Prostate gland (tissue), 2 donors: ENCODE measurements at places on chromosomes 13 and 19. TPM values are rescaled to one million over a fixed set of nuclear protein-coding genes. Genes with fewer than 3 reads are reported as not detected.

DNA sequence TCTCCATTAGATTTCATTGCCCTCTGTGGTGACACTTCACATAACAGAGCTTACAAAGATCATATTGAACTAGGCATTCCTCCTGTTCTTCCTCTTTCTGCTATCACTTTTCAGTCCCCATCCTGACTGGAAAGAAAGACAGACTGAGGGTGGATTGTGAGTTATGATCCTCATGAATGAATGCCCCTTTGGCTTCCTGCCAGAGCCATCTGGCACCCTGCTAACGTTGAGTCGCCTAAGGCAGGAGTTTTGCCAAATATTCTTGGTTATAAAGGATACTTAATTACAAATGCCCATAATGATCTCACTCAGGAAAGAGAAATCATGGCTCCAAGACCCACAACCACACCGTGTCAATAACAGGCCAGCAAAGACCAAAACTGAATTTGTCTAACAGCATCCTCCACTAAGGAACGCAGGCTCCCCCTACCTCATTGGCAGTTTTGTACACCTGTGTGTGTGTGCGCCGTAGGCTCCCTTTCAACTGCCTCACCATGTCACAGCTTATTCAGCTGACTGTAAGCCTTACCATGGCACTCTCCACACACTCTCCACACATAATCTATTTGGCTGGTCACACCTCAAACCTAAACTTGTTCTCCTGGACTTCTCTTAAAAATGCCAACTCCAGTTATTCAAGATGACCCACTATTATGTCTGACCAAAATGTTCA, 15.5 kb downstream of the ZNF211 start:
- H3K27ac ChIP-seq, result no peak overlapping the region
- no peaks in the 10 kb centered on the region for H3K27me3 ChIP-seq
- DNase-seq, result no peak
- no peaks in the 10 kb centered on the region for H3K4me1 ChIP-seq
- no peaks in the 10 kb centered on the region for H3K36me3 ChIP-seq
- H3K4me3 ChIP-seq, result no peak overlapping the region

DNA sequence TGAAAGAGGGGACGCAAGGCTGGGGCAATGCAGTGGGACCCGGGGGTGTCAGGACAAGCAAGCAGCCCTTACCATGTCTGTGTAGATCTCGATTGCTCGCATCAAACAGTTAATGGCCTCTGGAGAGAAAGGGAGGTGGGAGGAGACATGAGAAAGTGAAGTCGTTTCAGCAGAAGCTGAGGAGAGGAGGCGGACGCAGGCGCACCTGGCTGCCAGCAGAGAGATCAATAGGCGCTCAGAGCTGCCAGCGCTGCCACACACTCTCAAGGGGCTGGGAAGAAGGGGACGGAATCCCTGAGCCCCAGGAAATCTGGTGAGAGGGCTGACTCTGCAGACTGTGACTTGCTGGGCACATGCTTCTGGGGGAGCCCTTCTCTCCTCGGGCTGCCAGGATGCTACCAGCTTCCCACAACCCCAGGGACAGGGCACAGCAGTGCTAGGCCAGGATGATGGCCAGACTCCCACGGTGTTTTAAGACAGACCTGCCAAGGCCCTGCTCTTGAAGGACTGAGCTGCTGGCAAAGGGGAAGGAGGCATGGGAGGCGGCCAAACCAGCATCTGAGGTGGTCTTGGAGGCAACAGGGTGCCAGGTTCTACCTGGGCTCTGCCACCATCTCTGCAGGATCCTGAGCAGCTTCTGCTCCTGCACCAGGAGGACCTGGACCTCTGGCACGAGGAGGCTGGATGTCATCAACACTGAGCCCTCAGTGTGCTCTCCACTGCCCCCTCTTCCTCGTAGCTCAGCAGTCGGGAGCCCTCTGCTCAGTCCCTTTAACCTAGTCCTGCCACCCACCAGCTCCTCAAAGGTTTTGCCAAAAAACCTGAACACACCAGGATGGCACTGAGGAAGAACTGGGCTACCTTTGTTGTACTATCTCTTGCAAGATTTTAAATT, 11.7 kb upstream of the KPTN start:
- peaks cover 4% of the 10 kb centered on the region for H3K36me3 ChIP-seq
- DNase-seq, result no peak
- H3K4me3 ChIP-seq, result no peak overlapping the region
- H3K27me3 ChIP-seq, result no peaks in the 10 kb centered on the region
- no peak overlapping the region for H3K27ac ChIP-seq

GRCh38 chr13:41709511-41709910, 251.4 kb downstream of the VWA8 start:
- H3K4me3 ChIP-seq, result no peak overlapping the region
- no peaks in the 10 kb centered on the region for H3K36me3 ChIP-seq
- no peaks in the 10 kb centered on the region for H3K27me3 ChIP-seq
- H3K27ac ChIP-seq, result no peak overlapping the region

DNA sequence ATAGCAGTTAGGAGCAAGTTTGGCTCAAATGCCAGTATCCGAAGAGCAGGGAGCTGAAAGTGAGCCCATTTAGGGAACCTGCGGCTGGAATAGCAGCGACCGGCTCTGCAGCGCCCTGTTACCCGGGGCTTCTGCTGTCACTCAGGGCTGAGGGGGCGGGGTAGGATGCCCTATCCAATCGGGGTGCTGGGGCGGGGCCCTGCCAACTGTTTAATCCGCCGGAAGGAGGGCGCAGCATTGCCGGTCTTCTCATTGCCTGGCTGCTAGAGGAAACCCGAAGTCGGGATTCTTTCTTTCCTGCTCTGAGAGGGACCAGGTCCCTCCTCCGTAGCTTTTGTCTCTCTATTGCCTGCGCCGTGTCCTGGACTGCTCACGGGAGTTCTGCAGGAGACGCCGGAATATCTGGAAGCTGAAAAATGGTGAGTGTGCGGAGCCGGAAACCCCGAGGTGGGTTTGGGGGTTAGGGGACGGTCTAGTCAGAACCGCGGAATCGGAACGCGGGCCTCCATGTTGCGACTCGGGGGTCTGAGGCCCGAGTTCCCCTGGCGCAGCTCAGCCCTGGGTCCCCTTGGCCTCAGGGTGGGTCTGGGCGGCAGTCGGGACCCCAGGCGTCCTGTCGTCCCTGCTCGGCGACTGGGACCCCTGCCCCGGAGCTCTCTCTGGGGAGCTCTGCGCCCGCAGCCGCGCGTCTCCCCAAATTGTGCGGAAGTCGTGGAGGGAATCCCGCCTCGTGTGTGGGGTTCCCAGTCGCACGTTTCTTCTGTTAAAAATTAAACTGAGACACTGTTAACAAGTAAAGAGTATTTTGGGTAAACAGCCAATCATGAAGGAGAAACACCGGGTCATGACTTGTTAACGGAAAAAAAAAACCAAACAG, 22.8 kb downstream of the ZNF763 start:
- no peaks in the 10 kb centered on the region for H3K27me3 ChIP-seq
- no peaks in the 10 kb centered on the region for H3K4me1 ChIP-seq

- H3K4me1 ChIP-seq, result no peaks in the 10 kb centered on the region
- no peak overlapping the region for H3K4me3 ChIP-seq
- no peak overlapping the region for H3K27ac ChIP-seq
- DNase-seq, result no peak
- H3K27me3 ChIP-seq, result no peaks in the 10 kb centered on the region
- no peaks in the 10 kb centered on the region for H3K36me3 ChIP-seq
These were observed 1.5 kb downstream of the SLC25A23 start for GRCh38 chr19:6457958-6458694.

GRCh38 chr13:37293295-37293694, 187.8 kb upstream of the CSNK1A1L start:
- no peak for DNase-seq
- H3K27me3 ChIP-seq, result no peaks in the 10 kb centered on the region
- no peak overlapping the region for H3K4me3 ChIP-seq
- no peaks in the 10 kb centered on the region for H3K4me1 ChIP-seq

- H3K4me1 ChIP-seq, result no peaks in the 10 kb centered on the region
- DNase-seq, result no peak
- H3K27me3 ChIP-seq, result no peaks in the 10 kb centered on the region
- H3K4me3 ChIP-seq, result no peak overlapping the region
These were observed 83.3 kb upstream of the OLFM4 start for GRCh38 chr13:52945348-52945747.

DNA sequence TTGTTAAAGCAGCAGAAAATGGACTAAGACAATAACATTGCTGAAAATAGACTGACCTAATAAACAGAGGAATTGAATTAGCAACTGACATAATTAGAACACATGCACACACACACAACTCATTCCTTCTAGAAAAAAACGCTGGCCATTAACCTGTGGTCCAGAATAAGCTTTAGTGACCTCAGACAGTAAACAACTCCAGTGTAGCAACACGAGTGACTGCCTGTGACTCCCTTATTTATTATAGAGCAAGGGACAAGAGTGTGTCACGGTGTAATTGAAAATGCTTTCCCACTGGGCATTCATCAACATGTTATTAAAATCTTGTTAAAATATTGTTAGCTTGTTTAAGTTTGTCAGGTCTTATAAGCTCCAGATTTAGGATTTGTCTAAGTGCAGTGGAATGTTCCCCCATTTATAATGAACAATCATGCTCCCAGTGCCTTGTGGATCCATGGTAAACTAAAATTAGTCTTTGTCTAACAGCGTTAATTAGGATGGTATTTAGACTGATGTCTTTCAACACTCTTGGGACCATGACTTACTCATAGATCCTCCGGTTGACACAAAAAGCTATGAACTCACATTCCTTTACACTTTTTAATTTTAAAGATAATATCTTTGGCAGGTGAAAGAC, 111.7 kb upstream of the IRS2 start:
- H3K4me1 ChIP-seq, result no peaks in the 10 kb centered on the region
- no peaks in the 10 kb centered on the region for H3K27me3 ChIP-seq
- no peaks in the 10 kb centered on the region for H3K36me3 ChIP-seq
- H3K4me3 ChIP-seq, result no peak overlapping the region
- no peak overlapping the region for H3K27ac ChIP-seq

DNA sequence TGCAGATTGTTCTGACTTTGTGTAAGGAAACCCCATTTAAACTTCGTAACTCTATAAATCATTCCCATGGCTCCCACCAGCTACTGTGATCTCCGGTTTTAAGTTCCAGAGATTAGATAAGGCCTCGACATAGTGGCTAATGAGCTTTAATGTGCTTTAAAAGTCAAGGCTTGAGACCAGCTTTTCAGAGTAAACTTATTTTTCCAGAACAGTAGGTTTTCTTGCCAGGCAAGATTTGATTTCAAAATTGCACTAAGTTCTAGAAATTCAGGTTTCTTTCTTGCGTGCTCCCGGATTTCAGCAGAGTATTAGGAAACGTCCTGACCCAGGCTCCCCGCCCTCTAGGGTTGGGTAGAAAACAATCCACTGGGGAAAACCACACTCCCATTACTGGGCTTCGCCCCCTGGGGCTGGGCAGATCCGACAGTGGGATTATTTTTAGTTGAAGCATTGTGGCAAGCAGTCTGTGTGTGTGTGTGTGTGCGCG, 43.3 kb downstream of the CRYL1 start:
- no peak for DNase-seq
- no peak overlapping the region for H3K27ac ChIP-seq
- H3K27me3 ChIP-seq, result no peaks in the 10 kb centered on the region
- no peaks in the 10 kb centered on the region for H3K4me1 ChIP-seq
- no peak overlapping the region for H3K4me3 ChIP-seq

DNA sequence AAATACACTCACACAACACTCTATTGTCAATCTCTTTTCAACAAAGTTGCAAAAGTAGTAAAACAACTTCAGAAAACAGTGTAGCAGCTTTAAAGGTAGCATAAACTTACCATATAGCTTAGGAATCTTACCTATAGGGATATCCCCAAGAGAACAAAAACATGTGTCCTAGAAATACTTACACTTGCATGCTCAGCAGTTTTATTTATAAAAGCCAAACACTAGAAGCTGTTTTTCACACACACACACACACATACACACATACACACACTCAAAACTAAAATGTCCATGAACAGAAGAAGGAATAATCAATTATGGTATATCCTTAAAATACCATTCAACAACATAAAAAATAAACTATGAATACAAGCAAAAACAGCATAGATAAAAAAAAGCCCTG, 11.7 kb downstream of the ZNF773 start:
- H3K27ac ChIP-seq, result no peak overlapping the region
- peaks cover 5% of the 10 kb centered on the region for H3K36me3 ChIP-seq
- H3K4me1 ChIP-seq, result no peaks in the 10 kb centered on the region
- no peak overlapping the region for H3K4me3 ChIP-seq

- H3K4me1 ChIP-seq, result peaks cover 8% of the 10 kb centered on the region
- H3K36me3 ChIP-seq, result no peaks in the 10 kb centered on the region
- no peak overlapping the region for H3K4me3 ChIP-seq
- H3K27ac ChIP-seq, result no peak overlapping the region
These were observed 53.4 kb downstream of the LATS2 start for GRCh38 chr13:21008026-21008425.

DNA sequence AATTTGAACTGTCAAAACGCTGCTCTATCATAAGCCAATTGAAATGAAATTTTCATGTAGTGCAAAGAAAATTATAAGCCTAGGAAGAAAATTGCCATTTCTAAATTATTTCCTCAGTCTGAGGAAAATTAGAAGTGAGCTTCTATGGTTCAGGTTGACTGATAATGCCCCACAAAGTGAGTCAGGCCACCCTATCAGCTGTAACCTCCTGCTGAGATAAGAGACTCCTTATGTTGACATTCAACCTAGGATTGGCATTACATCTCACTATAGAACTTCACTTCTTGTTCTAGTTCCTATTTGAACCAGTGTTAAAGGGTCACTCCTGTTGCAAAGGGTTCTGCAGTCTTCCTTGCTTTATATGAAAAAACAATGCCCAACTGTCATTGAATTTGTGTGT, 32.6 kb upstream of the RFC3 start:
- no peak overlapping the region for H3K27ac ChIP-seq
- H3K36me3 ChIP-seq, result no peaks in the 10 kb centered on the region
- no peak overlapping the region for H3K4me3 ChIP-seq
- no peaks in the 10 kb centered on the region for H3K4me1 ChIP-seq

DNA sequence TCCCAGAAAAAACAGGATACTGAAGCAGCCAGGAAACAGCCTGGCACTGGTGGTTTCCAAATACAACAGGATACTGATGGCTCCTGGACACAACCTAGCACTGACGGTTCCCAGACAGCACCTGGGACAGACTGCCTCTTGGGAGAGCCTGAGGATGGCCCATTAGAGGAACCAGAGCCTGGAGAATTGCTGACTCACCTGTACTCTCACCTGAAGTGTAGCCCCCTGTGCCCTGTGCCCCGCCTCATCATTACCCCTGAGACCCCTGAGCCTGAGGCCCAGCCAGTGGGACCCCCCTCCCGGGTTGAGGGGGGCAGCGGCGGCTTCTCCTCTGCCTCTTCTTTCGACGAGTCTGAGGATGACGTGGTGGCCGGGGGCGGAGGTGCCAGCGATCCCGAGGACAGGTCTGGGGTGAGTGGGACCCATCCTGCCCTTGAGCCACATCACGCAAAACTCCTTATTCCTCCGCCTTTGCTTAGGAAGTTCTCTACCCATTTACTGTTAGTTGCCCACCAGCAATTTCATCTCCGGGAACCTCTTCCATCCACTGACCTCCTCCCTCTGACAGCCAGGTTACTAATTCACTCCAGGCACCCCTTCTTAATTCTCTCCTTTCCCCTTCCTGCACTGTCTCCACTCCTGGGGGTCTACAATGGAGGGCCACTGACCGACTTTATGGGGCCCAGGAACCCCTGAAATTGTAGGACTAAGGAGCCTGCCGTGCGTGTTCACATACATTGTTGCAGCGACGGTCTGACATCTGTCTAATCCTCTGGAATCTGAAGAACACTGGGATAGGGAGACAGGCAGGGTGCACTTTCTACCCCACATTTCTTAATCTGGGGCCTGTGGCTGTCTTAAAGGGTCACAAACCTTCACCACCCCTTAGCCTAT, 1.2 kb downstream of the ITPKC start:
- peak overlapping the region; percentile 100 for H3K27ac ChIP-seq
- DNase-seq, result peak; percentile 41
- no peaks in the 10 kb centered on the region for H3K36me3 ChIP-seq
- H3K4me1 ChIP-seq, result no peaks in the 10 kb centered on the region
- H3K27me3 ChIP-seq, result no peaks in the 10 kb centered on the region

Gene IGFL1
- total RNA-seq, result 4.8 TPM

Gene GPC5
- total RNA-seq, result 0.23 TPM

Gene ZSCAN1
- 5.2 TPM for total RNA-seq

Gene ZNF154
- total RNA-seq, result 2.7 TPM
